ENCODE measurements at places on chromosomes 2 and 18.

DNA sequence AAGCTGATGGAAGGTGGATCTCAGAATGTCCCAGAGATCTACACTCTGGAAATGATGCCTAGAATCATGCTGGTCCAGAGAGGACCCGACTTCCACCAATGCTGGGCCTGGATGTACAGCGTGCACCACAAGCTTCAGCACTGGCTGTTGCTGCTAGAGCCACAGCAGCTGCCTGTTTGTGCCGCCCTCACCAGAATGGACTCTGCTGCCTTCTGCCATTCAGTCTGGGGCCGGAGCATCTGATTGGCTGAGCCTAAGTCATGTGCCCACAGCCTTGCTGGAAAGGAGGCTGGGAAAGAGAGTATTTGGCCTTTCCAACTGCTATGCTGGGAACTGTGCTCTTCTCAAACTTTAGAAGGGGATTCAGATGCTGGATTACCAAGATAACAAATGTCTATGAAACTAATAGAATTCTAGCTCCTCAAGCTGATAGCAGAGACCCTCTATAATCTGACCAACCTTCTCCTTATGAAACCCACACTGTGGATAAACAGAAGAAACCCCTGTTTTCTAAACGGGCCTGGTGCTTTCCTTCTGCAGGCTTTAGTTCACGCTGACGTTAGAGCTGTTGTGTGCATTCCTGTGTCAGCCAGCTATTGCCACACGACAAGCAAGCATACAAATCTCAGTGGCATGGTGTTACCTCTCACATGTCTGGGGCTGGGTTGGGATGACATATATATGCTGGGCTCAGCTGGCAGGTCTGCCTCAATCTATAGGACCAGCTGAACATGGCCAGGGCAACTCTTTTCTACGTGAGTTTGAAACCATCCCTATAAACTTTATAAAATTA is 4.1 kb upstream of the LOXHD1 start:
- no peak for DNase-seq

DNA sequence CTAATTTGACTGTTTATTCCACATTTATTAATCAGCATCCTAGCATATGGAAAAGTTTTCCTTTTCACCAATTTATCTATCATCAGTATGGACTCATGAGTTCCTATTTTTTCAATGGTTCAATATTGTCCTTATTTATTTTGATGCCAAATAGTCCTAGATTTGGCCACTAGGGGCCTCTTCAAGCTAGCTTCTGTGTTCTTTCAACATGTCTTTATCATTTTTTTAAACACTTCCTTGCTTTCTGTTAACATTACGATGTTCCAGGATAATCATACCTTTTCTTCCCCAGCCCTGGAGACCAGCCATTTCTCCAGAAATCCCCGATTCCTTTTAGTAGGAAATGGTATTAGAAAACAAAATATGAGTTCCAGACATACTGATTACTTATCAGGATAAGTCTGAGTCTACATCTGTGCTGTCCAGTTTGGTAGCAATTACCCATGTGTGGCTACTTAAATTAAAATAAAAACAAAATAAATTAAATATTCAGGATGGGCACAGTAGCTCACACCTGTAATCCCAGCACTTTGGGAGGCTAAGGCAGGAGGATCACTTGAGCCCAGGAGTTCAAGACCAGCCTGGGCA is 70.6 kb downstream of the RPE start:
- DNase-seq = no peak

- DNase-seq = no peak
Observed at GRCh38 chr2:67002618-67003371, 394.3 kb upstream of the ETAA1 start.

GRCh38 chr18:62324917-62325805 is at the start of gene TNFRSF11A:
TSS of gene TNFRSF11A (plus strand) at chr18:62325310. CDS start at chr18:62325353, 43 bp downstream.
- DNase-seq = peak; percentile 34

DNA sequence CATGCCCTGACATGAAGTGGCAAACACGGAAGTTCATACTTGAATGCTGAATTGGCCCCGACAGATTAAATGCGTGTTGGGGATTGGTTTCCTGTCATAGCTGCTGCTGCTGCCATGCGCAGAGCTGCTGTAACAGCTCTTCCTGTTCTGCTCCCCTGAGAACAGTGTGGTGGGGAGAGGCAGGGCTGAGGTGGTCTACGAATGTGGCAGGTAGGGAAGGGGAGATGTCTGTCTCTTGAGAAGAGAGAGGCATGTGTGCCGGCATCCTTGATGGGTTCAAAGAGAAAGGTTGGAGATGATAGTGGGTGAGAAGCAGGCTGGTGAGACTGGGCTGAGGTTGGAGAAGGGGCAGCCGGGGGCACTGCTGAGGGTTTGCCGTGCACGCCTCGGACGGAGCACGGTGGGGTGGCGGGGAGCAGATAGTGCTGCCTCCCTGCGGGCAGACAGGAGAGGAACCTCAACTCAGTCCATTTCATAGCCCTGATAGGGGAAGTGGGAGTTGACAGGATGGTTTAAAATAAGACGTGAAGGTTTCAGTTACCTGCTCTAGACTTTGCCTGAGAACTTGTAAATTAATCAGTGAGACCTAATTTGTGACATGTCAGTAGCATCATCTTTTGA is 46.1 kb downstream of the TMEM185B start:
- DNase-seq = peak; percentile 46

- DNase-seq = no peak
Observed at GRCh38 chr18:54684784-54685183, 93.7 kb downstream of the DYNAP start.

- no peak for DNase-seq
Observed at GRCh38 chr18:58023108-58023507, 20.9 kb upstream of the NEDD4L start.

DNA sequence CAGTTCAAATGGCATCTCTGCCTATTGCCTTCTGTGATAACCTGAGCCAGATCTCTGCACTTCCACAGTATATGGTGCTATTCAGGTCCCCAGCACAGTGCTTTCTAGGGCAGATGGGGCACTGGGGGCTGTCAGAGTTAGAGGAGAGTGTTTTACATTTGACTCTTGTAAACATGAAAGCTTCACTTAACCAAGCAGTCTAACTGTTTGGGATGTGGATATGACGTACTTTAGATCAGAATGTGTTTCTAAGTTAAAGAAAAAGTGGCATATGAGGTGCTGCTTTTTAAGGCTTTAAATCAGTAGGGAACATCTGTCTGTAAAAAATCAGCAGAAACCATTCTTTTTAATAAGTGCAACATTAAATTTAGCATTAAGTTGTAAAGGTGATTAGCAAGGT is 75.7 kb downstream of the MYO1B start:
- no peak for DNase-seq

DNA sequence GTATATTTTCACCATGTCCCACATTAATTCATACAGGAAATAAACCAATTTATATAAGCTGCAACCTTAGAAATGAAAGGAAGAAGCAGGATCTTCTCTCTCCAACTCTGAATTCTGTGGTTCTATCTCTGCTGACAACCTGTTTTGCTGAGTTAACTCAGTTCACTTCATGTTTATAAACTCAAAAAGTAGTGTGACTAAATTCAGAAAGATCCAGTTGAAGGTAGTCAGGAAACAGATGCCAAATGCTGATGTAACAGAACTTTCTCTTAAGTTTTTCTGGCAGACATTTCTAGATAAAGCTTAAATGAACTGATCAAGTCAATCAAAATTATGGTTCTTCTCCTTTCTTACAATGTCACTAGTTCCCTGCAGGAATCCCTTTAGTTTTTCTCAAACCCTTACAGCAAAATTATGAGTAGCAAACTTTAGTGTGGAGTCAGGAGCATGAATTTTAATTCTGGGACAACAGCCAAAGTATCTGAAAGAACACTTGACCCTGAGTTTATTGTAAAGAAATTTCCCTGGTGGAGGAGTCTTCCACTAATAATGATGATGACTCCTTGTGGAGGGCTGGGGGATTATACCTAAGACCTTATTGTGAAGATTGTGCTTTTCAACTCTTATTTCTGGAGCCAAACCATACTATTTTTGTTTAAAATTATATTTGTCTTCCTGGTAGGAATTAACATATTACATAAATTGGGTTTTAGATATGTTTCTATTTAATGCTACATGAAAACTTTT is 216.9 kb downstream of the MYO3B start:
- DNase-seq = no peak

DNA sequence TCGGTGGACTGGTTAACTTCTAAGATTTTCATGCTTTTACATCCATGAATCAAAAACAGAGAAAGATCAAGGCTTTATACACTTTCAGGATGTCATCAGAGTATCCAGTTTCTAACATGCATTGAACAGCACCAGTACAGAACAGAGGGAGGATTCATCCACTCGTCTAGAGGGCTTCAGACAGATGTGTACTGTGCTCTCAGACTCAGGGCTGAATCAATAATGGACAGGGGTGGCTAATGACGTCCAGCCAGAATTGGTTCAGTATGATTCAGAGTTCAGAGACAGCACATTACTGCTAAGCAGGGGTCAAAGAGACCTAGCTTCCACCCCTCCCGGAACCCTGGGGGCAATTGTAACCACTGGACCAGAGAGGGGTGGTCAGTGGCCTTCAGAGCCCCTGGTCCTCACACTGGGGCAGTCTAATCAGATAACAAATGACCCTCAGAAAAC is 37.3 kb downstream of the RNU4ATAC start:
- no peak for DNase-seq

- DNase-seq = no peak
Observed at GRCh38 chr18:29146068-29146467, 969.1 kb upstream of the CDH2 start.

- no peak for DNase-seq
Observed at GRCh38 chr18:37328946-37329719, 236.5 kb downstream of the CELF4 start.

DNA sequence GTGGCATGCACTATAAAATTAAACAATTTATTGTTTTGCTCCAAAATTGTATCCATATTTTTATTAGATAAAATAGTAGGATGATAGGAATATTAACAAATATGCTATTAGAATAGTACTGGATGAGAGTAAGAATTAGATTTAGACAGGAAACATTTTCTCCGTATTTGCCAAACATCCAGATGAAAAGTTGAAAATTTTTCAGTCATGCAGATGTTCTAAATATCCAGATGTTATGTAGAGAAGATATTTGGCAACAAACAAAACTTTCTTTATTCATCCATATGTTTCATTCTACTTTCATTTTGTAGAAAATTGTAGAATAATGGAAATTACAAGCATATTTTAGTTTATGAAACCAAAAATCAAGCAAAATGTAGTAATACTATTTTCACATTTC is 45.2 kb upstream of the NEUROD1 start:
- no peak for DNase-seq
